Activated gamma-delta T cell treated with Interleukin-2 at 50 U/mL for 16 hours (primary cell): ENCODE measurements at places on chromosomes 5 and 9.

GRCh38 chr9:113658545-113658895, 195.0 kb downstream of the RGS3 start:
- no peak for DNase-seq

- no peak for DNase-seq
These were observed 177.2 kb downstream of the GADD45G start for GRCh38 chr9:89781838-89782540.

DNA sequence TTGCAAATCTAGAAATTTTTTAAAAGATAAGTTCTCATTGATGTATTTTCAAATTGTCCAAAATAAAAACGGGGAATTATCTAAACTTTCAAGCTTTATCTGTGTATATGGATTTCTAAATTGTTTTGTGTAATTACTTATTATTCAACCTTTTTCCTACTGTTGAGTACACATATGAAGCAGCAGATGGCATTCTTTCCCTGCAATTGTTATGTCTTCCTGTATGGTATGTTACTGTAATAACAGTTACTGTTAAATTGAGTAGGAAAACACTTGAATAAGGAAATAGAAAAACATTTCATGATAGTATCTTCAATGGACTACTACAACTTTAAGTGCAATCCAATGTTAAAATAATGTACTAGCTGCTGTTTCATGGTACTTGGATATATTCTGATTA, 124.8 kb downstream of the RANBP17 start:
- no peak for DNase-seq

DNA sequence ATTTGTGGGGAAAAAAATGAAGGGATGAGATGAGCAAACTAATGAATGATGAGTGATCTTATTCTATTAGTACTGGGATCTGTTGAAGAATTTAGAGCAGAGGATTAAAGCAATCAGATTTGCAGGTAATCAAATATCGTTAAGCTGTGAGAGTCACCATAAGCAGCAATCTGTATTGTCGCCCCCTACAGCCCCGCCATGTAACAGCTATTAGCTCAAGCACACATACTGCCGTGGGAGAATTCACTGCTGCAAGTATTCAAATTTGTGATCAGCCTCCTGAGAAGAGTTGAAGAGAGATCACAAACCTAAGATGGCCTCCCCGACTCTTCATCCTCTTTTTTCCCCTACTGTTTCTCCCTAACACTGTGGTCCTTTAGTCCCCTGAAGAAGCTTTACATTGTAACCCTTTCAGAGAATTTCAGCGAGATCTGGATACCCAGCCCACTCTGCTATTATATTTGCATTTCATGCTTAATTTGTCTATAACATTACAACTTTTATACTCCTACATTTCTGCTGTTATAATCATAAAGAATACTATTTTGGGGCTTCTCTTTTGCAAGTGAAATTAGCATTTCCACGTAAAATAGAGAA, 28.5 kb upstream of the PHF24 start:
- no peak for DNase-seq

GRCh38 chr9:14301583-14302021, 12.3 kb downstream of the NFIB start:
- no peak for DNase-seq
